ENCODE measurements at places on chromosomes 7 and 10. TPM values are rescaled to one million over a fixed set of nuclear protein-coding genes. Genes with fewer than 3 reads are reported as not detected.

DNA sequence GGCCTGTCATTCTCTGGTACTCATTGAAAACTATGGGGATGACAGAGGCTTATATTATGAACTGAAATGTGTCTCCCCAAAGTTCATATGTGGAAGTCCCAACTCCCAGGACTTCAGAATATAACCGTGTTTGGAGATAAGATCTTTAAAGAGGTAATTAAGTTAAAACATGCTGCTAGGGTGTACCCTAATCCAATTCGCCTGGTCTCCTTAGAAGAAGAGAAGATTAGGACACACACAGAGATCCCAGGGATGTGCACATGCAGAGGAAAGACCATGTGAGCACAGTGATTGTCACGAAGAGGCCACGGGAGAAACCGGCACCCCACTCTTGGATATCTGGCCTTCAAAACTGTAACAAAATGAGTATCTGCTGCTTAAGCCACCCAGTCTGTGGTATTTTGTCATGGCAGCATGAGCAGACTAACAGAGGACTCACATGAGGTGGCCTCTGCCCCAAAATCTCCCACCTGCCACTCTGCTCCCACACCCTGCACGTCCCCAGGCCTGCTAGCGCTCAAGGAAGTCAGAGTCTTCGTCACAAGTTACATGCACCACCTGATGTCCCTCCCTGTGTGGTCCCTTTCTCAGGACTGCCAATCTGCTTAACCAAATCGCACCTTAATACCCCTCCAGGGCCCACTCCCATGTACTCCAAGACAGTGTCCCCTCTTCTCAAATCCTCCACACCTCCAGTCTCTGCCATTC, 26.8 kb downstream of the PLAC9 start:
- peak; percentile 35 for DNase-seq

- DNase-seq: no peak
Measured at GRCh38 chr7:2283074-2283473, 31.2 kb downstream of the SNX8 start.

DNA sequence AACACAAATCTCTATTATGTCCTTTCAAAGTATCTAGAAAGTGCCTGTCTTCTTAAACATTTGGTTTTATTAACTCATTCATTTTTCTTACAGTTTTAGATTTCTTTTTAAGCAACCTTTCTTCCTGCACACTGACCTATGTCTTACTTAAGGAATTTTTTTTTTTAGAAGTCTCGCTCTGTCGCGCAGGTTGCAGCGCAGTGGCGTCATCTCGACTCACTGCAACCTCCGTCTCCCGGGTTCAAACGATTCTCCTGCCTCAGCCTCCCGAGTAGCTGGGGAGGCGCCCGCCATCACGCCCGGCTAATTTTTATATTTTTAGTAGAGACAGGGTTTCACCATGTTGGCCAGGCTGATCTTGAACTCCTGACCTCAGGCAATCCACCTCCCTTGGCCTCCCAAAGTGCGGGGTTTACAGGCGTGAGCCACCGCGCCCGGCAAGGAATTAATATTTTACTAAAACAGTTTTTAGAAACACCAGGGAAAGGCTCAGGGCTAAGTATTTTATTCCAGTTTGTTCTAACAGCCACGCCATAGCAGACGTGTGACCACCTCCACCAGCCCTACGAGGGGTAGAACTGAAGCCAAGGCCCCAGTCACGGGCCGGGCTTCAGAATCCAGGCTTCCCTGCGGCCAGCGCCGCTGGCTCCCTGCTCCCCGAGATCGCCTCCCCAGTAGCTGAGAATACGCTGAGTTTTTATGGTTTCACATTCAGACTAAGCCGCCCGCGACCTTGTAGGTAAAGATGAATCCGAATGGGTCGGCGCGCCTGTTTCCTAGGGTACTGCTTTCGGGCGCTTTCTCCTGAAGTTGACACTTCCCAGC, 941 bp upstream of the LUC7L2 start:
- DNase-seq: peak; percentile 83

DNA sequence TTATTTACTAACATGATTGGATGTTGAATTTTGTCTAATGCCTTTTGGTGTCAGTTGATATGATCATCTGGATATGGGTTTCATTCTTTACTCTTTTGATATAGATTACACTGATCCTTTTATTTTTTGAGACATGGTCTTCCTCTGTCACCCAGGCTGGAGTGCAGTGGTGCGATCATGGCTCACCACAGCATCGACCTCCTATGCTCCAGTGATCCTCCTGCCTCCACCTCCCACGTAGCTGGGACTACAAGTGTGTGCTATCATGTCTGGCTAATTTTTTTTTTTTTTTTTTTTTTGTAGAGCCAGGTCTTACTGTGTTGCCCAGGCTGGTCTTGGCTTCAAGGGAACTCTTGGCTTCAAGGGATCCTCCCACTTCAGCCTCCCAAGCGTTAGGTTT, 27.1 kb downstream of the BMS1 start:
- DNase-seq: no peak

DNA sequence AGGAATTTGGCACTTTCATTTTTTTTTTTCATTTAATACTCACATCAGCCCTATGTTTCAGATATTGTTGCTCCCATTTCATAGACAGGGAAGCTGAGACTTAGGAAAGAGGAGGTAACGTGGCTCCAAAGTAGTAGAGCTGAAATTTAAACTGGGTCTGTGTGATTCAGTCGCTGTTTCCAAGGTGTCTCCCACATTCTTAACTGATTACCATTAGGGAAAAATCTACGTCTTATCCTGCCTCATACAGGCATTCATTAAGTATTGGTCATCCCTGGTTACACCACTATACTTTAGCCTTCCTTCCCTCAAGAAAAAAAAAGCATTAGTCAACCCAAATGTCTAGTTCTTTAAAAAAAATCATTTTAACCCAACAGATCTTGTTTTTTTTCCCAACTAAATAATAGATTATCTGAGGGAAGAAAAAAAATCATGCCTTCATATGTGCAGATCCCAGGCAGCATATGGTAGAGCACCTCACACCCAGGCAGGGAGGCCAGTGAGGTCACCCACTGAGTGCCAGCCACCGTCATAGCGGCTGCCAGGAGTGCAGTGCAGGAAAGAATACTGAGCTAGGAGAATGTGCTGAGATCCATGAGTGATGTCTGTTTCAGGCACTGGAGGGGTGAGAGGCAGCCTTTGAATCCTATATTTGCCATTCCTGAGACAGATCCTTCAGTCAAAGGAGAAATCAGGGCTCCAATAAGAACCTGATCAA, 59.0 kb upstream of the SORCS3 start:
- DNase-seq: no peak

DNA sequence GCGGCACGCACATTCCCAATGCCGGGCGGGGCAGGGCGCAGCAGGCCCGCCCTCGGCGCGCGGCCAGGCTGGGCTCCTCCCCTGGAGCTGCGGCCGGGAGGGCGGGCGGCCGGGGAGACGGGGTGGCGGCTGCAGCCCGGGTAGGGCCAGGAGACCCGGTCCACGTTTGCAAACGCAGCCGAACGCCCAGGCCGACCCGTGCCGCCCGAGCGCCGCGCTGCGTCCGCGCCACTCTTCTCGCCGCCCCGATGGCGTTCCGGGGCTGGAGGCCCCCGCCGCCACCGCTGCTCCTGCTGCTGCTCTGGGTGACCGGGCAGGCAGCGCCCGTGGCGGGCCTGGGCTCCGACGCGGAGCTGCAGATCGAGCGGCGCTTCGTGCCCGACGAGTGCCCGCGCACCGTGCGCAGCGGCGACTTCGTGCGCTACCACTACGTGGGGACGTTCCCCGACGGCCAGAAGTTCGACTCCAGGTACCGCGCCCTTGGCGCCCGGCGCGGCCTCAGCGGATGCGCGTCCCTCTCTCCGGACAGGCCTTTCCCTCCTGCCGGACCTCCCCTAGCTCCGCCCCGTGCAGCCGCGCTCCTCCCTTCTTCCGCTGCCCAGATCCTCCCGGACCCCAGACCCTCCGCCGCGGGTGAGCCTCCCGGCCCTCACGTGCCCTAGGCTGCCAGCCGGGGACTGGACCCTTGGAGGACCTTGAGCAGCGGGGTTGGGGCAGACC, at the start of gene FKBP9:
Gene FKBP9 (plus strand): TSS at position 115 of the 720 bp plus-strand sequence. CDS start 134 bp downstream, at position 249.
- DNase-seq: peak; percentile 96

- DNase-seq: no peak
Measured at GRCh38 chr7:19011212-19011611, 106.2 kb downstream of the TWIST1 start.

DNA sequence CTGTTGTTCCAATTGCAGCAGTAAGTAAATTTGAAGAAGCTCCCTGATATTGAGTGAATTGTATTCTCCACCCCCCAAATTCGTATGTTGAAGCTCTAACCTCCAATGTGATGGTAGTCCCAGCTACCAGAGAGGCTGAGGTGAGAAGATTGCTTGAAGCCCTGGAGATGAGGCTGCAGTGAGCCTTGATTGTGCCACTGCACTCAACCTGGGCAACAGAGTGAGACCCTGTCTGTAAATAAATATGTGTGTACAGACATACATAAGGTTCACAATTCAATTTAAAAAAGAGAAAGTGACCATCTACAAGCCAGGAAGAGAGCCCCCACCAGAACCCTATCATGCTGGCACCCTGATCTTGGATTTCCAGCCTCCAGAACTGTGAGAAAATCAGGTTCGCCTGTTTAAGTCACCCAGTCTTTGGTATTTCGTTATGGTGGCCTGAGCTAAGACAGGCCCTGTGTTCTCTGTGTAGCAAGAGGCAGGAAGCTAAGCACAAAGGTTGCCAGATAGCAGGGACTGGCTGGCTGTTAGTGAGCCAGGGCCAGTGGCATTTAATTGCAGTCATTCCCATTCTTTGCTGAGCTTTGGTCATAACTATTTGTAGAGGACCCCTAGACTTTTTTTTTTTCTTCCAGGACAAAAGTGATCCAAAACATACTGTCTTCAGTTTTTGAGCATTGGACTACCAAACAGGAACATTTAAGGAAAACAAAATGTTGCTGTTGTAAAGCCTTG, 45.6 kb downstream of the AUTS2 start:
- DNase-seq: no peak

GRCh38 chr7:18352339-18353255, 143.0 kb upstream of the HDAC9 start:
- DNase-seq: peak; percentile 72

GRCh38 chr10:84511106-84511505, 182.7 kb downstream of the CCSER2 start:
- DNase-seq: no peak

The AGAP5 gene
- 2.8 TPM for total RNA-seq

DNA sequence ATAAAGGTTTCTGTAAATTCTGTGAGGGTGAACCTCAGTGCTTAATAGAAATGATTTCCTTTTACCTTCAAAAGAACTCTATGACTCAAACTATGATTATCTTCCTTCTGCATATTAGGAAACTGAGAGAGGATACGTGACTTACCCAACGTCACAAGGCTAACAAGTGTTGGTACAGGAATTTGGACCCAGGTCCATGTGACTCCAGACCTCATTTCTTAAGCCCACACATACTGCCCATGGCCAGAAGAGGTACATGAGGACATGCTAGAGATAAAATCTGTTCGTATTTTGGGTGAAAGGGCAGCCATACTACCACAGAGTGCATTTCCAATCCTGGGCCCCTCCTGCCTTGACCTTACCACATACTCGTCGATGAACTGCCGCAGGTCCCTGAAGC, 61.5 kb upstream of the TM9SF3 start:
- no peak for DNase-seq

- no peak for DNase-seq
Measured at GRCh38 chr10:43069211-43069515, 7.7 kb upstream of the RET start.

The ZNF117 gene
- 0.74 TPM for total RNA-seq

The TRIM74 gene
- total RNA-seq: not detected

DNA sequence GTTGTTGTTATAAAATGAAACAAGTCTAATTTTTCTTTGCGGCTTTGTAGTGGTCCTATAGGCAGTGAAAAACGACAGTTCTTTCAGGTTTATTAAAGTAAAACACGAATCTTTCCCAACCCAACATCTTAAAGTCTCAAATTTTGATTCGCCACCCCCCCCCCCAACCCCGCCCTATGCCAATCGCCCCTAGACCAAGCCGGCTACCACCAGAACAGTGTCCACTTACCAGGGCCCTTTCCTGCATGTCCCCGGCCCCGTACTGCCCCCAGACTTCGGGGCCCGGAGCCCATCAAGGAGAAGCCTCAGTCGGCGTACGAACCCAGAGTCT, 335 bp upstream of the CHCHD1 start:
- DNase-seq: no peak

GRCh38 chr10:116521424-116522290, 24.1 kb upstream of the PNLIP start:
- peak; percentile 56 for DNase-seq

The KLLN gene
- 0.28 TPM for total RNA-seq

- no peak for DNase-seq
Measured at GRCh38 chr10:24390146-24390700, 181.3 kb downstream of the KIAA1217 start.

GRCh38 chr10:110389255-110389654, 84.5 kb upstream of the SMNDC1 start:
- no peak for DNase-seq

The STEAP2 gene
- total RNA-seq: 8.2 TPM

GRCh38 chr10:52226197-52226847, 87.8 kb upstream of the DKK1 start:
- DNase-seq: no peak

- DNase-seq: peak; percentile 40
Measured at GRCh38 chr10:102660888-102661657, 16.8 kb downstream of the TRIM8 start.

DNA sequence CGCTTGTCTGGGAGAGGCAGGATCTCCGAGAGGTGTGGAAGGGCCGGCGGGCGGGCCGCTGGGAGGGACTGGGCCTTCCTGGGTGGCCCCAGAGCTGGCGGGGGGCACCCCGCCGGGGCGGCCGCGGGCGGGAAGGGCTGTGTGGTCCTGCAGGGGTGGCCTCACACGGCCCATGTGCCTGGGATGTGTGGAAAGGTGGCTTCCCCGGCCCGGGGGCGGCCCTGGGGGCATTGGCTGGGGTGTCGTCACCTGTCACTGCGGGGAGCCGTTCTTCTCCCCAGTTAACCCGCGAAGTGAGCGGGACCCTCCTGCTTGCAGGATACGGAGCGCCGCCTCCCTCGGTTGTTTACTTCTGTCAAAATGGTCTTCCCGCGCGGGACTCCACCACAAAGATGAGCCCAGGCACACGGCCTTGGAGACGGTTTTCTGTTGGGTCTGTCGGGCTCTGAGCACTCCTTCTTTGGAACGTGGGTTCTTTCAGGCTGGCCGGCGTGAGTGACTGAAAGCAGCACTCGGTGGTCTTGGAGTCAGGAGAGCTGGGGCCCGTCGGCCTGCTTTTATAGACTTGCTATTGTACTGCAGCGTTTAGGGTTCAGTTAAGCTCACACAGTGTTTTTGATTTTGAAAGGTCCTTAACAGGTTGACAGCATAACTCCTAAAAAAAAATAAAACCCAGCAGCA, 700 bp downstream of the SMC3 start:
- DNase-seq: peak; percentile 37

Data from HT-29 (cell line).